Kasumi-1 (cell line): ENCODE measurements at places on chromosomes 6 and 20.

- no peak for DNase-seq
These were observed 2.6 kb downstream of the SIRPG start for GRCh38 chr20:1654996-1655395.

GRCh38 chr6:4736371-4736873 is 39.8 kb upstream of the CDYL start:
- no peak for DNase-seq

DNA sequence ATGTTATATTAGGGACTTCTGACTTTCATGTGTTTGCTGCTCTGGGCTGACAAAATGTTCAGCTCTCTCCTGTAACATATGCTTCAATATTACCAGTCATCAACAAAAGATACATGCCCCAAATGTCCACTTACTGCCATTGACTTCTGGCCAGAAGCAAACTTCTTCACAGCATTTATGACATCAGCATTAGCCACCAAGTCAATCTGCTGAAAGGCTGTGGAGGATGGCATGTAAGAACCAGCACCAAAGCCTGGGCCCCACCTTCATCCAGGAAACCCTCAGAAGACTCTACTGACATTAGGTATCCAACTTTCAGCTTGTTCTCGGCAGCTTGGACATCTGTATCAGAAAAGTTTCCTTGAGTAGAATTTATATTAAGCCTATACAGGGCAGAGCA is 595.5 kb downstream of the COL12A1 start:
- no peak for DNase-seq

DNA sequence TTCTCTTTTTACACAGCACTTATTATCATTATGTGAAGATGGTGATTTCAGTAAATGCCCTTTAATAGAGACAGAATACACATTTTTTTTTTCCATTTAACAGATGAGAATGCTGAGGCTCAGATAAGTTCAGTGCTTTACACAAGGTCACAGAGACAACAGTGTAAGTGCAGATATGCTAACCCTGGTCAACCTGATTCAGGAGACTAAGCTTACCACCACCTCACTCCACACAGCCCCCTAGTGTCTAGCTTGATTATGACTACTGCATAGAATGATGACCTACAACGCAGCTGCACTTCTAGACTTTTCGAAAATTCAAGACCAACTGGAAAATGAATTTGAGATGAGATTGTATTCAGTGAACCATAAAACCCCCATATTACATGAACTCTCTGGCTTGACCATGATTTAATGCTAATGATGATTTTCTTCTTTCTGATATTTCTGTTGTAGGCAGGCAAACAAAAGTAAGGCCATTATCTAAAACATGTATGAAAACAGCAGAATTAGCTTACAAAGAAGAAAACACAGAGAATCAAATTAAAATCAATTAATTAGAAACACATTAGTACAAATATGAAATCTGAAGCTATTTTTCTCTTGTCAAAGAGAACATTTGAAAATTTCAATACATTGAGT is 212.1 kb upstream of the PHACTR1 start:
- DNase-seq = peak; percentile 9

- DNase-seq = no peak
These were observed 66.0 kb upstream of the BLCAP start for GRCh38 chr20:37593710-37594109.

- DNase-seq = no peak
These were observed 199.3 kb downstream of the BACH2 start for GRCh38 chr6:90097356-90097755.

DNA sequence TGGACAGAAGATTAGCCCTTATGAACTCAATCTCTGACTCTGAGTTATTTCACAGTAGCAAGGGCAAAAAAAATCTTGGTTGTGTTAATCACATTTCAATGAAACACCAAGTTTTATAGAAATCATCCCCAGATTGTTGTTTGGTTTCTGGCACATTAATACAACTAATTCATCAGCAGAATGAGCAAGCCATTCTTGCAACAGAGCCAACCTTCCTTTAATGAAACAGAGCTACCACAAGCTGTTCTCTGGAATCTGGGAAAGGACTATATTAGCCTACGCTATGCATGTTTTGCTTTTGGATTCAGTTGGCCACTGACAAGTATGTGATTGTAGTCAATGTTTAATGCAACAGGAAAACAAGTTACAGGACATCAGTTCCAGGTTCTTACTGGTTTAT is 13.8 kb upstream of the POPDC3 start:
- no peak for DNase-seq

- no peak for DNase-seq
These were observed 462 bp upstream of the SLC35B3 start for GRCh38 chr6:8435845-8436168.

DNA sequence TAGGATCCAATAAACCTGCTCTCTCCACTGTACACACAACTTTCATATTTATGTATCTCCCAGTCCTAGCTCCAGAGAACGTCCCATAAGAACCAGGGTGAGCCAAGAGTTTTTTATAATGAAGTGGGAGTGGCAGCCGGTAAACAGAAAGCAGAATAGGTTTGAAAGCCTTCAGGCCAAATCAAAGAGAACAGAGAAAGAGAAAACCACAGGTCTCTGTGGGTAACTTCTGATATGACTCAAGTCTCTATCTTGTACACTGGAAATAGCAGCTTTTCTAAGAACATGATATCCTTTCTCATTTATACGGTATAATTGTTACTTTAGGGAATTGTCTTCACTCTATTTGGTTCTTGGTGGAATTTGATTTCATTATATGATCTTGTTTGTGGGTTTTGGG is 273.6 kb downstream of the PACRG start:
- DNase-seq = no peak

DNA sequence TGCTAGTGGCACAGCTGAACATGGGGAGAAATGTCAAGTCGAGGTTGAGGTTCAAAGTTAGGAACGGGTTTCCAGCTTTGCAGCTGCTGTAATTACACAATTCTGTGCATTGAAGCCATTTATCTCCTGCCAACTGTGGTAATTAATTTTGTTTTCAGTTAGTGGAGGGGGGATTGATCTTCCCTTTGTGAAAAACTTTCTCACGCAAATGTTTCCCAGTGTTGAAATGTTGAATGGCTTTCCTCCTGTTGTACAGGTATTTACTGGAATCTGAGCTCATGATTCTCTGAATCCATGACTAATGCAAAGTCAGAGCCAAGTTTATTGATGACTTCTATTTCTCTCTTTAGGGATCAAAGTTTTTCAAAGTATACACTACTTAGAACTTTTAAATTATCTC is 198.4 kb upstream of the SLC35B3 start:
- DNase-seq = no peak

DNA sequence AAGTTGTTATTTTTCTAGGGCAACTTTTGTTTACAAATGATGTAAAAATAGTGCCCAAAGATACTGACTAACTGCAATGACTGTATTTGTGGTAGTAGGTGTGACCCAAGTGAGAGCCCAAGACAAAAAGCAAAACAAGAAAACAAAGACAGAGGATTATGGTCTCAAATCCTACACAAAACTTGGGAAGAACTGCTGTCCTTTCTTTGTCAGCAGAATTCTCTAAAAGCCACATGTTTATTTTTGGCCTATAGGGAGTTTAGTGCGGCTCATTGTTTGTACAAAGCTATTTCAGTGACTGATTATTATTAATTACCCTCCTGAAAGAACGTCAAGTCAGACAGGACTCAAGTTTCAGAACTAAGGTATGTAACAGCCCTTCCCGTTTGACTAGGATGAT is 509.2 kb upstream of the SLC35B3 start:
- DNase-seq = no peak

DNA sequence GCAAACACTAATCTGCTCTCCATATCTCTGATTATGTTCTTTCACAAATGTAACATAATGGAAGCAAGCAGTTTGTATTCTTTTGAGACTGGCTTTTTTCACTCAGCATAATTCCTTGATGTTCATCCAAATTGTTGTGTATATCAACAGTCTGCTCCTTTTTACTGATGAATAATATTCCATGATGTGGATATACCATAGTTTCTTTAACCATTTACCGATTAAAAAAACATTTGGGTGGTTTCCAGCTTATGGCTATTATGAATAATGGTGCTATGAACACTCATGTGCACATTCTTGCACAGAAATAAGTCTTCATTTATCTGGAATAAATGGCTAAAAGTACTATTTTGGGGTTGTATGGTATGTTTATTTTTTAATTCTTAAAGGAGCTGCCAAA is 708.9 kb downstream of the RFPL4B start:
- no peak for DNase-seq

DNA sequence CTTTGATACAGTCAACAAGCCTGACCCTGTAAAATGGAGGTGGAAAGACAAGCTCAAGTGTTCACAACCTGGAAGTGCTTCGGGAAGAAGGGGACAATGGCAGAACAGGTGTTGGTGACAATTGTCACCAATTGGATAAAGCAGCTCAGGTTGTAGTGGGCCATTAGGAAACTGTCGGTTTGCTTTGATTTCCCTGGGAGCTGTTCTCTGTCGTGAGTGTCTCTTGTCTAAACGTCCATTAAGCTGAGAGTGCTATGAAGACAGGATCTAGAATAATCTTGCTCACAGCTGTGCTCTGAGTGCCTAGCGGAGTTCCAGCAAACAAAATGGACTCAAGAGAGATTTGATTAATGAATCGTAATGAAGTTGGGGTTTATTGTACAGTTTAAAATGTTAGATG is 15.0 kb downstream of the CCR6 start:
- no peak for DNase-seq

DNA sequence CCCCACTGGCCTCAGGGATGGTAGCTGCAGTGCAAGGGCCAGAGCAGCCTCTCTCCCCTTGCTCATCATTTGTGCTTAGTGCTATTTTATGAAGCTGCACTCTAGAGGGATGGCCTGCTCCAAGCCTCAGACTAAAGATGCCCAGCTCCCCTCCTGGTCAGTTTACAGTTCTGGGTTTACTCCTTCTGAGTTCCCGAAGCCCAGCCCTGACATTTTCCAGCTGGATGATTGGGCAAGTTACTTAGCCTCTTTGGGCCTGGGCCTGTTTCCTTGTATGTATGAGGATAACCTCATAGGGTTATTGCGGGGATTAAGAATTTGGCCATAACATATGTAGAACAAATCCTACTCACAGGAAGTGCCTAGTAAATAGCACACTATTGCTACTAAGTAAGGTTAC is 31.8 kb upstream of the EMILIN3 start:
- no peak for DNase-seq

DNA sequence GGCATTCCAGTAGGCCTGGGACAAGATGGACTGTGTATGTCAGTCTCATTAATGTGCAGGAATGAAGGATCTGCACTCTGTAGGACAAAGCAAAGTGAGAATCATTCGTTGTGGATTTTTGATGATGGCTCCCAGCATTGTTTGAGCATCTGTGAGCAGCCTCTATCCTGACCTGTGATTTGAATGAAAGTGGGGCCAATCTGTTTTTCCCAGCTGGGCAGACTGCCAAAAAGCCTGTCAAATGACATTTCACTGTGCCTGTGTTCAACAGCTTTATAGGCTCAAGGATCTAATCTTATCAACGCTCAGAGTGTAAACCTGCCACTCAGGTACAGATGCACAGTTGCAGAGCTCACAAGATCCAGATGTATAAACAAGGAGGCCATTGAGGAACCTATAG is 86.7 kb upstream of the SYNDIG1 start:
- no peak for DNase-seq

DNA sequence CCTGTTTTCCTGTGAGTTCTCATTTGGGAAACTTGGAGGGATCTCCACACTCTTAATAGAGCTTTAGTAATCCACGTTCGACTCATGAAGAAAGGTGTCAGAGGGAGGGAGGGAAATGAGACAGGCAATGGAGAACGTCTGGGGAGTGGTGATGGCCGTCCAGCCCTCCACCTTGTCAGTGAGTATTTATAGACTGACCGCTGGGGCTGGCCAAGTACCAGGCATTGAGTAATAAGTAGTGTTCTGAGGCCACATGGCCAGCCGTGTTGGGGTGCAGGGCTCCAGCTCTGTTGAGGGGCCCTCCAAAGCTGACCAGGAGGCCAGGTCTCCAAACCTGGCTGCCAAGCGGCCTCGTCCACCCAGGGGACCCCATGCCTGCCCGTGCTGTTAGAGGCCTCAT is 11.3 kb upstream of the DSN1 start:
- DNase-seq = no peak

DNA sequence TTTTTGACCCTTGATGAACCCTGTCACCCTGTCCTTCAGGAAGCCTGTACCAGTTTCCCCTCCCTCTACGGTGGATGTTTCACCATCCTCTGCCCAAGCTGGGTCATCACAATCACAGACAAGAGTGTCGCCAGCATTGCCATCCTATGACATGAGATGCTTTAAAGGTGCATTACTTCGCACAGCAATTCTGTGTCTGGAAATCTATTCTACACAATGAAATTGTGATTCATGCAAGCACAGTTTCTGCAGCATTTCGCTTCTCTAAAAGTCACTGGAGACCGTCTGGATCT is 2.5 kb upstream of the ULBP2 start:
- no peak for DNase-seq

- DNase-seq = no peak
These were observed 11.5 kb downstream of the RNF217 start for GRCh38 chr6:124973780-124974179.

- no peak for DNase-seq
These were observed 428 bp downstream of the CCM2L start for GRCh38 chr20:32010666-32011065.

DNA sequence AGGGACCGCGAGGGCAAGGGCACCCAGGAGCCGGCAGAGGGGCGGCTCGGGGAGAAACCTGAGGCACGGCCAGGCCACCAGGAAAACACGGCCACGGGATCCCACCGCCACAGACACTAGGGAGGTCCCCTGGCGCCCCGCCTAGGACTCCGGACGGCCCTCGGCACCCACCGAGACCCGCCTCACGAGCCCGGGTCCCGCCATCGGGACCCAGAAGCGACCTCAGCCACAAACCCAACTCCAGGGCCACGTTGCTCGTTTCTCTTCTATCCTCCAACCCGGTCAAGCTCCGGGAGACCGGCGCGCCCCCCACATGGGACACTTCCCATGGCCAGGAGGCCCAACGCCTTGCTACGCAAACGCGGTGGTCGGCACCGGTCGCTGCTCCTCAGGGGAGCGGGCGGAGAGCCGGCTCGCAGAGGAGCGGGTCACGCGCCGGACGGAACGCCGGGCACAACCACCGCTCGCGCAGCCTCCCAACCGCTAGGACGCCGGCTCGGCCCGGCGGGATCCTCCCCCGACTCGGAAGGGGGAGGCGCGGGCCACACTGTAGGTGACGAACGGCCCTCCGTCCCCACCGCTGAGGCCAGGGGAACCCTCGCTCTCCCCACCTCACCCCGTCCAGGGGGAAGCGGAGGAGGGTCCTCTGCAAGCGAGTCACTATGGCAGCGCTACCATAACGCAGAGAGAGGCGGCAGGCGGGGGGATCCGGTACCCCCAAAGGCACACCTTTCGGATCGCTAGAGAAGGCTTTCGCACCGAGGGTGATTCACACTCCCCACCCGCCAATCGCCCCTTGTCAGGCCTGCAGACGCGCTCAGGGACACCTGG is 1514.1 kb upstream of the DEFB115 start:
- no peak for DNase-seq

GRCh38 chr20:32205110-32205842 is 2.3 kb downstream of the PLAGL2 start:
- peak; percentile 63 for DNase-seq

DNA sequence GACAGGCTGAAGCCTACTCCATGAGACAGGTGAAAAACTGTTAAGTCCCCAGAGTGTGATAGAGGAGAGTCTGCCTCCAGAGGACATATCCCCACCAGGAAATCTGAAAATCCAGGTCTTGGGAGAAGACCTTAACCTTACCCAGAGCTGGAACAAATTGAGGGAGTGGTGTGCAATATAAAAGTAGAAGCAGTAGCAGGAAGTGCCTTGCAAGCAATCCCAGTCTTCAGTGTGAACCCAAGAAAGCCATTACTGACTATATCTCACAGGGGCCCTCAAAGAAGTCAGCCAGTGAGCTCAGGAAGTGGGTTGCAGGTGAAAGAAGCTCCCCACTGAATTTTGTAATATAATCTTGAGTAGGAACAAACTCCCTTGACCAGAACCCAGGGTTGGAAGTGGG is 41.9 kb upstream of the PKIB start:
- no peak for DNase-seq
